Hematopoietic multipotent progenitor cell treated with erythropoietin and hydrocortisone succinate and interleukin-3 and kit ligand, for 8 days (in vitro differentiated cells): ENCODE measurements at places on chromosomes 7 and 10.

GRCh38 chr10:96090463-96090800, 39.7 kb upstream of the ZNF518A start:
- no peak for DNase-seq

DNA sequence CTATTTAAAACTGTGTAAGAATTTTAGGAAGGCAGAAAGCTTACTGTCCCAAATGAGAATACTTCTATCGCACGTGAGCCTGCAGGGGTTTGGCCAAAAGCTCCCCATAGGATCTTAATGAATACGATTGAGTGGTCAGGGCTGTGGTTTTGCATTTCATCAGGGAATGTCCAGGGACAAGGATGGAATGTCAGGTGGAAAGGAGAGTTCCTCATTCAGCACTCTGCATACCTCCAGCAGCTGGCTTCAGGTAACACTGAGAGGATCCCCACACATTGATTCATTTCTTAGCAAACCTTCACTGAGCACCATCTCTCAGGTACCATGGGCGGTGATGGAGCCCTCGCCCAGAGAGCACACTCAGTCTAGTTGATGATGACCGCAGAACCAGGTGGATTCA, 27.2 kb downstream of the ANK3 start:
- no peak for DNase-seq

DNA sequence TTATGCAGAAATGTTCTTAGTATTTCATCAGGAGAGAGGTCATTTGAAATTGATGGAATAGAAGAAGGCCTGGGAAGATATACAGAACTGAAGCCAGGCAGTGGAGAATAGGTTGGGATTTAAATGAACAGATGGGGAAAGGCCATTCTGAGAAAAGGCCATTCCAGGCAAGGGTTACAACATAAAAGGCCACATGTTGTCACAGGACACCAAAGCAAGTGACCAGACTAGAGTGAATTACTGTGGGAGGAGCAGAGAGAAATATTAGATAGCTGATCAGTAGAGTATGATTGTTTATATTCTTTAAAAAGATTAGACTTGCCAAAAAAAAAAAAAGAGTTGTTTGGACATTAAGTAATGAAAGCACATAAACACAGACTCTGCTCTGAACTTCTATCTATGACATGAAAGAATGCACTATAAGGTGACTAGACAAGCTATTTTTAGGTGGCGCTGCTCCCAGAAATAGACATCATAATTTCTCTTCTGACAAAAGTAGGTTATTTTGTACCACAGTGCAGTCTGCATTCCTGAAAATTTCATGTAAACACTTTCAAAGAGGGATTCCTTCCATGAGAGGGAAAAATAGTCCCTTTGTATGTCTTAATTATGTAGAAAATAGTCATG, 55.2 kb upstream of the DKK1 start:
- DNase-seq, result no peak

DNA sequence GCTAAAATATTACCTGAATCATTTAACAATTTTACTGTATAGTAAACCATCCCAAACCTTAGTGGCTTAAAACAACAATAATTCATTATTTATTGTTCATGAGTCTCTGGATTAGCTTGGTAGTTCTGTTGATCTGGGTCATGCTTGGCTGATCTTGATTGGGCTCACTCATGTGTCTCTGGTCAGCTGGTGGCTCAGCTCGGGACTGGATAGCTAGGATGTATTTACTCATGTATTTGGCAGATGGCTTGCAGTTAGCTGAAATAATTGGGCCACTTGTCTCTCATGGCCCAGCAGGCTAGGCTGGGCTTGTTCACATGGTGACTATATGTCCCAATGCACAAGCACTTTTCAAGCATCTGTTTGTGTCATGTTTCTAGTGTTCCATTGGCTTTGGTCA, 262.8 kb downstream of the BBS9 start:
- no peak for DNase-seq

GRCh38 chr7:108454674-108455550, 1.3 kb downstream of the NRCAM start:
- no peak for DNase-seq

GRCh38 chr10:92290076-92290836, 622 bp downstream of the CPEB3 start:
- peak; percentile 41 for DNase-seq

GRCh38 chr10:25758041-25758457, 176.0 kb upstream of the MYO3A start:
- peak; percentile 41 for DNase-seq

- no peak for DNase-seq
These were observed 98.4 kb upstream of the GJD4 start for GRCh38 chr10:35506741-35507140.

DNA sequence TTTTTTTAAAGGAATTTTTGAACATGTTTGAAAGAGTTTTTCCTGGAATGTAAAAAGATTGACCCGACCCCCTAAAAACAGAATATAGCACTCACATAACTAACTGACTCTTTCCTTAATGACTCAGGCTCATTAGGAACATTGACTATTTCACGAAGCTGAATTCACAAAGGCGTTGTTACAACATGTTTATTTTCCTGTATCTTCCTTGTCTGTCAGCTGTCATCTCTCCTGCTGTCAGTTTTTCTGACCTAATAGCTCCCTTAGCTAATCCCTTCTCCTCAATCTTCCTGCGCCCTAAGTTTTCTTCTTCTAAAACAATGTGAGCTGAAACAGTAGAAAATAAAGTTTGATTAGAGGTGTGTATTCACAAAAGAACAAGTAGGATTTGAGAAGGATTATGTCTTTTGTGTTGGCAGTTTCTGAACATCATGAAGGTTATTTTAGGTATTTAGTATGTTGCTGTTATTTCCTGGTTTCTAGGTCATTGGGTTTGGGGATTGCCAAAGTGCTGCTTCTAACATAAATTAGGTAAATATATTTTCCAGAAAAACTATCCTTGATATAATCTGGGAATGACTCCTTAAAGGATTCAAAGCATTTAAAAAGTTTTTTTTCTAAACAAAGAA, 4.6 kb upstream of the MDFIC start:
- DNase-seq, result no peak
